Left ventricle myocardium superior (tissue), 1 donor: ENCODE measurements at places on chromosomes 16 and 17. TPM values are rescaled to one million over a fixed set of nuclear protein-coding genes. Genes with fewer than 3 reads are reported as not detected.

RNF135 gene
- total RNA-seq, result 4.1 TPM

PRRT2 gene
- total RNA-seq, result 3.1 TPM

LGALS3BP gene
- total RNA-seq, result 822 TPM

CDH1 gene
- not detected for total RNA-seq

GDPD3 gene
- 2.0 TPM for total RNA-seq

SDR42E2 gene
- total RNA-seq, result not detected

PPY gene
- not detected for total RNA-seq

SAMD14 gene
- 1.2 TPM for total RNA-seq

TEKT3 gene
- 0.40 TPM for total RNA-seq

GRCh38 chr17:21287703-21288449 lies 3.4 kb downstream of the MAP2K3 start:
- peak; percentile 96 for DNase-seq

DNA sequence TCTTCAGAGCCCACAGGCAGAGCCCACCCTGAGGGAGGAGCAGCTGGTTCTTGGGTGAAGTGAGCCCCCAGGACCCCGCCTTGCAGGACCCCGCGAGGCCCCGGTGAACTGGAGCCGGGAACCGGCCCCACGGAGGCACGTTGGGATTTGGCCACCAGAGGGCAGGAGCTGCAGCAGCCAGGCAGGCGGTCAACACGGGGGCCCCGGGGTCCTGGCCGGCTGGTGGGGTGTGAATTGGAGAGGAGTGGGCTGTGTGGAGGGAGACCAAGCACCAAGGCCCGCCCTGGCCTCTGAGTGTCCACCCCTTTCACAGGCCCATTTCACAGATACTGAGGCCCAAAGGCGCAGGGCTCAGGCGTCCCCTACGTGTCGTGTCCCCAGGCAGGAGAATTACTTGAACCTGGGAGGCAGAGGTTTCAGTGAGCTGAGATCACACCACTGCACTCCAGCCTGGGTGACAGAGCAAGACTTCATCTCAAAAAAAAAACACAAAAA lies 2.2 kb downstream of the DPEP1 start:
- no peak for DNase-seq

GRCh38 chr16:67244387-67245185 lies 2.7 kb downstream of the FHOD1 start:
- peak; percentile 78 for DNase-seq

DNA sequence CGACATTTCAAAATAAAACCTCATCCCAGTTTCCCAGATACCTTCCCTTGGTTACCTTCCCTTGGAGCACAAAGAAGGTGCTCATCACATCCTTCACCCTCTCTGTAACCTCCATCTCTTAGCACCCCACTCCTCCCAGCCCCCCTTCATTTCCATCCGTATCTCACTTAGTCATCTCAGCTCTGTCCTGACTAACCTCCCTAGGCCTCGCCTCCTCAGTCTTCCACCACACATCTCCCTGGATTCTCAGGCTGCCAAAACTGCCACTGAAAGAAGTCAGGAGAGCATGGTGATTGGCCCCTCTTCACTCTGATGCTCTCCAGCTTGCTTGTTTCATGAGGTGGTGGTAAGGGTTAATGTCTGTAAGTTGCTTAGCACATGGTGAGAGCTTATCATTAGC lies 2.3 kb downstream of the ZFP3 start:
- no peak for DNase-seq

GRCh38 chr16:1884155-1884760 lies 12.3 kb upstream of the MEIOB start:
- DNase-seq, result no peak

GRCh38 chr16:57536306-57537193 lies at the start of gene CCDC102A:
Gene CCDC102A, minus strand, starts transcription at chr16:57536571. Its CDS starts 7,394 bp downstream, at chr16:57529177.
- DNase-seq, result no peak

- no peak for DNase-seq
These were observed 643 bp downstream of the HIGD1B start for GRCh38 chr17:44848257-44848795.

- no peak for DNase-seq
These were observed 12.4 kb downstream of the SNTB2 start for GRCh38 chr16:69199382-69199781.
